ENCODE measurements at places on chromosomes 4 and X. TPM values are rescaled to one million over a fixed set of nuclear protein-coding genes. Genes with fewer than 3 reads are reported as not detected.

Gene CITED1
- not detected for total RNA-seq

Gene RPL36A
- total RNA-seq = 2,269 TPM

Gene HTATSF1
- total RNA-seq = 36.8 TPM

Gene CEP44
- total RNA-seq = 8.2 TPM

Gene TLL1
- total RNA-seq = 2.7 TPM

Gene S100P
- total RNA-seq = not detected

Gene ADH1C
- not detected for total RNA-seq

Gene NAP1L2
- 0.34 TPM for total RNA-seq

Gene IBSP
- not detected for total RNA-seq

Gene RPS6KA6
- 0.15 TPM for total RNA-seq

Gene PABPC1L2B
- not detected for total RNA-seq

Gene SSX1
- total RNA-seq = not detected

Gene AKAP17A
- 23.4 TPM for total RNA-seq

Gene HERC6
- total RNA-seq = 23.6 TPM

Gene CCDC160
- not detected for total RNA-seq

Gene F9
- not detected for total RNA-seq

Gene MAGEC2
- total RNA-seq = not detected

Gene FGFR3
- 3.9 TPM for total RNA-seq

Gene ADGRG2
- total RNA-seq = not detected

Gene TEX11
- total RNA-seq = not detected

Gene ARHGAP36
- not detected for total RNA-seq

Gene TCEAL1
- 29.7 TPM for total RNA-seq

Gene GPRIN3
- 0.20 TPM for total RNA-seq

Gene SLBP
- total RNA-seq = 80.0 TPM

Gene SPP1
- 0.10 TPM for total RNA-seq

Gene ZMAT1
- total RNA-seq = 0.60 TPM

Gene ZNF827
- total RNA-seq = 25.5 TPM

Gene RS1
- not detected for total RNA-seq

Gene TEC
- 0.84 TPM for total RNA-seq

Gene NOA1
- total RNA-seq = 17.0 TPM

Gene WDFY3
- 70.0 TPM for total RNA-seq

Gene SPARCL1
- 60.4 TPM for total RNA-seq

Gene DCAF4L1
- total RNA-seq = 0.30 TPM

Gene NAT8L
- not detected for total RNA-seq

Gene AFF2
- 0.13 TPM for total RNA-seq

Gene CLOCK
- total RNA-seq = 23.1 TPM

Gene MTTP
- not detected for total RNA-seq

Gene GRID2
- total RNA-seq = not detected

Gene MSX1
- total RNA-seq = 21.0 TPM

Gene MAOA
- total RNA-seq = 32.4 TPM

Gene RNF212
- total RNA-seq = 0.20 TPM

Gene NLRP2B
- total RNA-seq = not detected

Gene CDX4
- not detected for total RNA-seq

Gene CXCL3
- 4.1 TPM for total RNA-seq
